ENCODE measurements at places on chromosomes 1 and 21. TPM values are rescaled to one million over a fixed set of nuclear protein-coding genes. Genes with fewer than 3 reads are reported as not detected.

PTAFR gene
- 0.12 TPM for total RNA-seq

CD48 gene
- total RNA-seq, result not detected

SNRPE gene
- total RNA-seq, result 264 TPM

PPM1J gene
- 1.5 TPM for total RNA-seq

TXNIP gene
- 38.6 TPM for total RNA-seq

OR2G6 gene
- not detected for total RNA-seq

SPATA46 gene
- total RNA-seq, result not detected

WDR26 gene
- 58.6 TPM for total RNA-seq

PLA2G5 gene
- total RNA-seq, result not detected

DPT gene
- total RNA-seq, result not detected

CYP4A22 gene
- total RNA-seq, result not detected

OR2T35 gene
- not detected for total RNA-seq

E2F2 gene
- total RNA-seq, result 9.1 TPM

TMEM52 gene
- 5.8 TPM for total RNA-seq

FNDC5 gene
- 1.1 TPM for total RNA-seq

LCE1E gene
- total RNA-seq, result not detected

MANEAL gene
- total RNA-seq, result 24.8 TPM

OR6Y1 gene
- total RNA-seq, result not detected

CLCA2 gene
- total RNA-seq, result not detected

KRTAP21-3 gene
- total RNA-seq, result not detected

KLHL12 gene
- 23.2 TPM for total RNA-seq

TAS1R1 gene
- total RNA-seq, result not detected

SIM2 gene
- 11.5 TPM for total RNA-seq

CYP4X1 gene
- 5.5 TPM for total RNA-seq

CCDC24 gene
- total RNA-seq, result 5.1 TPM

GOLT1A gene
- total RNA-seq, result 20.4 TPM

TMEM82 gene
- 2.7 TPM for total RNA-seq

KCNJ15 gene
- total RNA-seq, result not detected

SESN2 gene
- total RNA-seq, result 33.2 TPM

INKA2 gene
- 8.5 TPM for total RNA-seq

PCAT6 gene
- total RNA-seq, result not detected

KRTAP13-2 gene
- not detected for total RNA-seq

Measured in Caco-2 (cell line).